ENCODE measurements at places on chromosomes 5 and 9. TPM values are rescaled to one million over a fixed set of nuclear protein-coding genes. Genes with fewer than 3 reads are reported as not detected.

The QRFP gene
- polyA plus RNA-seq: not detected

The PCDHB3 gene
- 3.7 TPM for polyA plus RNA-seq

The SLC36A3 gene
- not detected for polyA plus RNA-seq

The CRB2 gene
- not detected for polyA plus RNA-seq

The SLC6A19 gene
- polyA plus RNA-seq: not detected

The SOHLH1 gene
- 1.4 TPM for polyA plus RNA-seq

The INSL4 gene
- polyA plus RNA-seq: not detected

The GMCL2 gene
- polyA plus RNA-seq: not detected

The PFN3 gene
- not detected for polyA plus RNA-seq

The ITGA2 gene
- polyA plus RNA-seq: 0.05 TPM

The DNM1 gene
- polyA plus RNA-seq: 35.0 TPM

The AMACR gene
- polyA plus RNA-seq: 47.7 TPM

The UBE2QL1 gene
- polyA plus RNA-seq: 32.3 TPM

The HAVCR2 gene
- not detected for polyA plus RNA-seq

The PCDHGA12 gene
- polyA plus RNA-seq: 3.6 TPM

The ANKDD1B gene
- polyA plus RNA-seq: not detected

The PCDHA12 gene
- 1.1 TPM for polyA plus RNA-seq

Measured in Purkinje cell (primary cell).